Amniotic stem cell (primary cell): ENCODE measurements at places on chromosomes 2 and 18.

DNA sequence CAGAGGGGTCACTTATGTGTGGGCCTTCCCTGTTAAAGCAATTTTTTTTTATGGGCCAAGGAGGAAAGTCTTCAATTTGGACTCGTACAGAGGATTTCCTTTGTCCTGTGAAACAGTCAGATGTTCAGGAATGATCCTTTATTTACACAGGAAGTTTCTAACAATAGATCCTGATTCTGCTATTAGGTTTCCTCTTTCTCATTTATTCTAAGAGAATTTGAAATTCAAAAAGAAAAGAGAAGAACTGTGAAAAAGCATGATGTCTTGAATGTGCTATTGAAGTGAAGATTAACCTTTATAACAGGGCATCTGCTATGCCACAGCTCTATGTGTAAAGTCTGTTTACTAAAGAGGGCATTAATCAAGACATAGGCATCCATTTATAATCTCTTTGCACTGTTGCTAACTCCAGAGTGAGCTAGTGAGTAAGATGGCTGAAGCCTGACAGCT, 105.3 kb upstream of the FAM98A start:
- no peak for DNase-seq

DNA sequence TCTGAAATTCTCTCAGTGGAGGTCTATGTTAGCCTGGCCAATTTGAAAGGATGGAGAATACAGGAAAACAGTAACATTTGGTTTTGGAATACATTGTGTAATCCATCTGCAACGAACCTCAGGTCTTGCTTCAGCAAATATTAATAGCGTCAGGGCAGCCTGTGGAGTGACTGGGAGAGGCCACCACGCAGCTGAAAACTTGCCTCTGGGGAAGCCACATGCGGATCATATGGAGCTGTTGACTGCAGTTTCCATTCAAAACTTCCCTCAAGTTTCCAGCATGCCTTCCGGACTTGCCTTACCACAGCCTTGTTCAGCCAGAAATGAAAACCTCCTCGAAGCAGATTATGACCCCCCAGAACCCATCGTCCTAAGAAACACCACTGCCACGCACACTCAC, 25.7 kb downstream of the BCL11A start:
- DNase-seq = no peak

- no peak for DNase-seq
Measured at GRCh38 chr2:69936906-69937305, 22.0 kb downstream of the MXD1 start.

GRCh38 chr2:63050334-63051041, at the start of gene OTX1:
TSS of gene OTX1 (plus strand) at chr2:63050830. CDS start at chr2:63052991, 2,161 bp downstream.
- DNase-seq = no peak

GRCh38 chr2:84537251-84537650, 21.0 kb downstream of the DNAH6 start:
- no peak for DNase-seq

DNA sequence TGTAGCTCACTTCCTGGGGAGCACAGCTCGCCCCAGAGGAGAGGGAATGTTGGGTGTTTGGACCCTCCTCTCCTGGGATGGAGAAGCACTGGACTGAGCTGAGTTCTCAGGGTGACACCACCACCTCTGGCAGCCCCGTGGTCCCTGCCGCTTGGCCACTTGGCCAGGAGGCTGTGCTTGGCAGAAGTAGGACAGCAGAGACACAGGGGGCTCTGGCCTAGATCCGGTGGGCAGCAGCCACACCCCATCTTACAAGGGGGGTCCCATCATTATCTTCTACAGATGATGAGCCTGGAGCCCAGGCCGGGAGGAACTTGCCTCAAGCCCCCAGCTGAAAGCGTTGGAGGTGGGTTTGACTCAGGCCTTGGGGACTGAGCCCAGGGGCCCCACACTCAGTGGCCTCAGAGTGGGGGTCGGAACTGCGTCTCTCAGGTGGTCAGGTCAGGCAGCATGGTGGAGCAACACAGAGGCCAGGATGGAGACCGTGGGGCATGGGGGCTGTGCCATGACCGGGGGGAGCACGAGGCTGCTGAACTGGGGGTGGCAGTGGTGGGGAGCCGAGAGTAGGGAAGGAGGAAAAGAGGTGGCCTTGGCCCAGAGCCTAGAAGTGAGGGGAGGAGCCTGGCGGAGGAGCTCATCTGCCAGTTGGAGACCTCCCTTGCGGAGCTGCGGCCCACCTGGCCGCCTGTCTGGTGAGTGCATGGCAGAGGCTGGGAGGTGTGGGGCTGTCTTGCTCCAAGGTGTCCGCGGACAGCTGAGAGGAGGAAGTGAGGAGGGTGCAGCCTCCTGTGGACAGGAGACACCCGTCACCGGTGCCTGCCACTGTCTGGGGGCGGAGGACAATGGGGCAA, 63.6 kb upstream of the HDAC4 start:
- DNase-seq = no peak

DNA sequence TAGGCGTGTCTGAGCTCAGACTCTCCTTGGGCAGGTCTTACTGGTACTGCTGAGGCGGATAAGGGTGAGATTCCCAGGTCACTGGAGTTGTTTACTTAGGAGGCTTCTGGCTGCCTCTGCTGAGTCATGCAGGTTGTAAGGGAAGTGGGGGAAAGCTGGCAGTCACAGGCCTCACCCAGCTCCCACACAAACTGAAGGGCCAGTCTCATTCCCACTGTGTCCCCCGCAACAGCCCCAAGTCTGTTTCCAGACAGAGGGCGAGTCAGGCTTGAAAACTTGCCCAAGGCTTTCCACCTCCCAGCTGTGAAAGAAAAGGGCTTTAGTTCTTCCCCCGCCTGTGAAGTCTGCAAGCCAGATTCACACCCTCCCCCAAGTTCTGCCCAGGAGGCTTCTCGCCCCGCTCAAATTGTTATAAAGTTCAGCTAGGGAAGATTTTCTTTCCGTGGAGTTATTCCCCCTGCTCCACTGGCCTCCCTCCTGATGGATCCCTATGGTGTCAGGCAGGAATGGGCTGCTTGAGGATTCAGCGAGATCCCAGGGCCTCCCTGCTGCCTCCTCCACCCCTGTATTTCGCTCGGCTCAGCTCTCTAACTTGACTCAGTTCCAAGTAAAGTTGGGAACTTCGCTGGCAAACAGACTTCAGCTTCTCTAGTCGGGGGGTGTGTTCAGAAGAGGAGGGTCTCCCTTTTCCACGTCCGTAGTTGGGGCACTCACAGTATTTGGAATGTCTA, 248.6 kb downstream of the NR4A2 start:
- DNase-seq = no peak

GRCh38 chr18:8548186-8548585, 61.1 kb upstream of the RAB12 start:
- no peak for DNase-seq
